SW480 (cell line): ENCODE measurements at places on chromosomes 13 and 19.

- DNase-seq: no peak
These were observed 5.4 kb upstream of the ARGLU1 start for GRCh38 chr13:106573284-106573846.

GRCh38 chr19:8259142-8259921 lies 48.8 kb downstream of the CD320 start:
- no peak for DNase-seq

DNA sequence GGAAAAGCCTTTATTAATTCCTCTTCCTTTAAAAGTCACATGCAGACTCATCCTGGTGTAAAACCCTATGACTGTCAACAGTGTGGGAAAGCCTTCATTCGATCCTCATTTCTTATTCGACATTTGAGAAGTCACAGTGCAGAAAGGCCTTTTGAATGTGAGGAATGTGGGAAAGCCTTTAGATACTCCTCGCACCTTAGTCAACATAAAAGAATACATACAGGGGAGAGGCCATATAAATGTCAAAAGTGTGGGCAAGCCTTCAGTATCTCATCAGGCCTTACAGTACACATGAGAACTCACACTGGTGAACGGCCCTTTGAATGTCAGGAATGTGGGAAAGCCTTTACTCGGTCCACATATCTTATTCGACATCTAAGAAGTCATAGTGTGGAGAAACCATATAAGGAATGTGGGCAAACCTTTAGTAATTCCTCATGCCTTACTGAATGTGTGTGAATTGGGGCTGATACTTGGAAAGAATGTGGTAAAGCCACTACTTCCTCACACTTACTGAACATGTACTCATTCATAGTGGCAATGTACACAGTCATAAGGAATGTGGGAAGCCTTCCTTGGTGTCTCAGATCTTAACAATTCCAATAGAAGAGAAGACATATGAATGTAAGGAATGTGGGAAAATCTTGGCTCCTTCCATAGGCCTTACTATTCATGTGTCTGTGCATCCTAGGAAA lies 18.8 kb downstream of the ZNF559 start:
- no peak for DNase-seq

DNA sequence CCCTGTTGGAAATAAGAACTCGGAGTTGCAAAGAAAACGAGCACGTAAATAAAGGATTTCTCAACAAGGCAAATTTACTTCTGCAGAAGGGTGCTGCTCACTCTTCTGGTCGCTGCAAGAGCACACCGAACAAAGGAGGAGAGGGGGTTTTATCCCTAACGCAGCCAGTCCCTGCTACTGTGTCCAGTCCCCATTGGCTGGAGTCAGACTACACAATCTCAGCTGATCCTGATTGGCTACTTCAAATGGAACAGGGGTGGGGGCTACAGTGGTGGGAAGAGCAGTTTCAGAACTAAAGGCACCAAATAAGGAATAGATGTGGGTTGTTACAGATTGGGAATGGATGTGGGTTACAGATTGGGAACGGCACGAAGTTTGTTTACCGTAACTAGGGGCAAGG lies 63.9 kb upstream of the MCF2L start:
- no peak for DNase-seq

DNA sequence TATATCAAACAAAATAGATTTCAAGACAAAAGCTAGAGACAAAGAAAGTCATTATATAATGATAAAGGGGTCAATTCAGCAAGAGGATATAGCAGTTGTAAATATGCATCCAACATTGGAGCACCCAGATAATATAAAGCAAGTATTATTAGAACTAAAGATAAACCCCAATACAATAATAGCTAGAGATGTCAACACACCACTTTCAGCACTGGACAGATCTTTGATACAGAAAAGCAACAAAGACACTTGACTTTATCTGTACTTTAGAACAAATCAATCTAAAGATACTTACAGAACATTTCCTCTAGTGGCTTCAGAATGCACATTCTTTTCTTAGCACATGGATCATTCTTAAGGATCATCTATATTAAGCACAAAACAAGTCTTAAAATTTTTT lies 59.1 kb upstream of the TEX29 start:
- no peak for DNase-seq

DNA sequence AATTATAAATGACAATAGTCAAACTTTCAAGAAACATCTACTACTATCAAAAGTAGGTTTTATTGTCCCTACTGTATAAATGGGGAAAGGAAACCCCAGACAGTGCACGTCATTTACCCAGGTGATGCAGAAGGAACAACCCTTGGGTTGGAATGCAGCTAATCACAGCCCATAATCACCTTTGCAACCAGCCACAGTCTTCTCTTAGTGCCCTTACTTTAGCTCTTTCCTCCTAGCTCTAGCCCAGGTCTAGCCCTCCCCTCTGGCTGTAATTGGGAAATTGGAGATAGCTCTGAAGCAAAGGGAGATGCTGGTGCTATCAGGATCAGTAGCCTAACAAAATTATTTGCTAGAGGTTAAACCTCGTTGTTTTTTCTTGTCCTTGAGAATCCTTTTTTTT lies 25.5 kb upstream of the TSC22D1 start:
- no peak for DNase-seq

GRCh38 chr19:51821456-51821855 lies 26.5 kb downstream of the FPR3 start:
- DNase-seq: no peak

DNA sequence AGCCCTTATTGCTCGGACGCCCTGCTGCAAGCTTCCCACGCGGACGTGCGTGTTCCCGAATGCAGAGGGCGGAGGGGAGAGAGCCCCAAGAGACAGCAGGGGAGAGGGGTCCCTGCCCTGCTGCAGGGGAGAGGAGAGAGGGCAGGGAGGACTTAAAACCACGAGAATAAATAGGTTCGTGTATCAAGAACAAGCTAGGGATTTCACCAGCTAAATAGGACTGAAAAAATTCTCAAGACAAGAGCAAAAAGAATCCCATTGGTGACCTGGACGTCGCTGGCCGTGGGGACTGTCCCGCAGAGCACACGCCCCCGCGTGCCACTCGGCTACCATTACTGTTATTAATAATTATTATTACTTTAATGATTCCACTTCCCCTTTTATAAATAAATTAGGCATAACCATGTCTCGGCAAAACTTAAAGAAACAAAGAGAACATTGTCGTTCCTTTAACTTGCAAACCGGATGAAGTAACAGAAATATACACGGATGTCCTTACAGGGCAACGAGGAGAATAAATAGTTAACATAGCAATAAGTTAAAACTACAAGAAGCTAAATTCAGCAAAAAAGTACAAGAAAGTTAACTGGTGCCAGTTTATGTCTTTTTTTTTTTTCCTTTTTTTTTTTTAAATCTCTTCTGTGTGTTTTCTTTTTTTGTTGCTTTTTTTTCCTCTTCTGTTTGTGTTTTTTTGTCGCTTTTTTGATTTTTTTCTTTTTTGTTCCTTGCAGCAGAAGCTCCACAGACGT lies 16.6 kb downstream of the PRKCSH start:
- DNase-seq: no peak

DNA sequence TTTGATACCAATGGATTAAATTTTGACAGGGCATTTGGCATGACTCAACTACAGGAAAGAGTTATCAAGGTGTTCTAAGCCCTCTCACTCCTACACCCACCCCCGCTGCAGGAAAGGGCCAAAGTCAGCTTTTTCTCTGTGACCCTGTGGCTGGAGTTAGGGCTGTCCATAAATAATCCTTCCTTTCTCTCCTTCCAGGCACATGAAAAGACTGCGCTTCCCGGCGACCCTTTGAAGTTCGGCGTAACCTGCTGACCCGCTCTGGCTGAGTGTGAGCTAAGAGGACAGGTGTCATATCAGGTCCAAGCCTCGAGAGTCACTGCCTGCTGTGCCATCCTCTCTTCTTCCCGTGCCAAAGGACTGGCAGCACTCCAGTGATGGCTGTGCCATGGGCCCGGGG lies 25.6 kb downstream of the ZNF114 start:
- DNase-seq: peak; percentile 83

- no peak for DNase-seq
These were observed 617.2 kb downstream of the SLITRK5 start for GRCh38 chr13:88288326-88288725.

DNA sequence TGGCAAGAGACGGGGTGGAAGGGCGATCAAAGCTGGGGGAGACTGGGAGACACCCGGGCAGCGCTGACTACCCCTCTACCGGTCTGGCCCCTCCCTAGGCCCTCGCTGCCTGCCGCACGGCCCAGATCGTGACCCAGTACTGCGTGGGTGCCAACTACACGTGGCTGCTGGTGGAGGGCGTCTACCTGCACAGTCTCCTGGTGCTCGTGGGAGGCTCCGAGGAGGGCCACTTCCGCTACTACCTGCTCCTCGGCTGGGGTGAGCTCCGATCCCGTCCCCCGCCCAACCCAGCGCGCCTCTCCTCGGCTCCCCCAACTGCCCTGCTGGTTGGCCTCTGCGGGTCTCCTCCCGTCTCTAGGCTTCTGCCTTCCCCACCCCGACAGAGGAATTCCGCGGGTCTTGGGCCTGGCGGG lies 8.8 kb downstream of the GIPR start:
- DNase-seq: peak; percentile 64

DNA sequence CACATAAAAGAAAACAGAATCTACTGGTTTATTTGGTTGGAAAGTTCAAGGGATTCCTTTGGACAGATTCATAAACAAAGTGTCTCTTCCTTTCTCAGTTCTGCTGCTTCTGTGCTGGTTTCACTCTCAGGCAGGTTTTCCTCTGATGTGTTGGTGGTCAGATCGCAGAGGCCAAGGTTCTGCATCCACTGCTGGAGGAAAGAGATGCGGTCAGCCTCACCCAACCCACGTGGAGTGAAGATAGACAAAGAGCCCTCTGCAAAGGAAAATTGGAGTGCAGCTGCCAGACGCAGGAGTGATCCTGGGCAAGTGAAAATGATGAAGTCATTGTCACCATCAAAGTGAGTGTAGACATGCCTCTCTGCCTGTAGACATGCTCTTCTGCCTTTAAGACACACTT lies 352.0 kb downstream of the TSHZ3 start:
- DNase-seq: no peak

DNA sequence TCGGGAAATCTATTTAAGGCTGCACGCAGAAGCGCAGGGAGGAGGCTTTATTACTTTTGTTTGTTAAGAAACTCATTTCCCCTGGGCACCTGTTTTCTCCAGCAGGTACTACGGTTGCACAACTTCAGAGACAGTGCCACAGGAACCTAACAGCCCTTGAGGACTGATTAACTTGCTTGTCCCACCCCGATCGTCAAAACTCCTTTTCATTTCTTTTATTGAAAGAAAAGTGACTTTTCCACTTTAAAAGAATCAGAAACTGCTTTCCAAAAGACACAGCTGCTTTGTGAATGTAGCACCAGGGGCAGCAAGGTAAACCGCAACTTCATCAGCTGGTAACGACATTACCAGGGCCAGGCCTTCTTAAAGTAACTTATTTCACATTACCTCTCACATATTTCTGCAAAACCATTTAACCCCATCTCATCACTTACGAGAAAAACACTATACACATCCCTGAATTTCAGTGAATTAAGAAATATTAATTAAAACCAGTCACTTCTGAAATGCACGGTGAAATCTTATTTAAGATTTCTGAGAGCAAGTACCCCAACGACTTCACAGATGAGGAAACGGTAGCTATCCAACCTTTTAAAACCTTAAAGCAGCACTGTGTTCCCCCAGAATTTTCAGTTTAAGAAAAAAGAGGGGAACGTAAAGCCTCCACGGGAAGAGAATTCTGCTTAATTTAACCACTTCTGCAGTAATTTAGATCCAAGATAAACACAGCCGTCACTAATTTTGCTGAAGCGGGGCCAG lies 1.4 kb downstream of the ANKRD10 start:
- DNase-seq: peak; percentile 31

DNA sequence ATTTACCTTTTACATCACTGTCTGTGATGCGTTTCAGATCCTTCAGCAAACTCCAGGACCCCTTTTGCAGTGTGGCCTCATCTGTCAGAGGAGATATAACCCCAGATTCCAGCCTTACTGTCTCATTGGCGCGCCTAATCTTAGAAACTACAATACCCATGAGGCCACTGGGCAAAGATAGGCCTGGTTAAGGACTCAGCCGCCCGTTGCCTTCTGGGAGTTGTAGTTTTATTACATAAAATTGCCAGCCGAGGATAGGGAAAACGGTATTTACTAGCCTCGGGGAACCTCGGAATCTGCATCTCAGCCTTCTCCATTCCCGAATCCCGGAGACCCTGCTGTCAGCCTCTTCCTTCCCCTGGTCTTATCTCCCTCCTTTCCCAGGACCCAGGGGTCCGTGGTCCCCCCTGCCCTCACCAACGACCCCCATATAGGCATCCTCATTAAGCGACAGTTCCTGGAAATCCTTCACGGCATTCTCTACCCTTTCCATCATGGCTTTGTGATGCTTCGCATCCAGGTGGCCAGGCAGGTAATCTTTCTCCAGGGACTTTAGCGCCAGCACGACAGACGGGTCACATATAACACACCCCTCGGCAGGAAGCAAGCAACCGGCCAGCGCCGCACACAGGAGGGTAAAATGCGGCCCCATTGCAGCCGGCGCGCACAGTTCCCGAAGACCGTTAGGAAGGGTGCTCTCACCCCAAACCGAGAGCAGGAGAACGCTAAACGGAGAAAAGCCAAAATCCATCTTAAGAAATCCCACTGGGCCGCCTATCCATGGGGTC lies 1.3 kb downstream of the IZUMO1 start:
- peak; percentile 62 for DNase-seq

GRCh38 chr19:53849237-53849676 lies 18.4 kb upstream of the MYADM start:
- DNase-seq: no peak

GRCh38 chr19:49786376-49786820 lies 19.6 kb downstream of the AP2A1 start:
- DNase-seq: peak; percentile 32

DNA sequence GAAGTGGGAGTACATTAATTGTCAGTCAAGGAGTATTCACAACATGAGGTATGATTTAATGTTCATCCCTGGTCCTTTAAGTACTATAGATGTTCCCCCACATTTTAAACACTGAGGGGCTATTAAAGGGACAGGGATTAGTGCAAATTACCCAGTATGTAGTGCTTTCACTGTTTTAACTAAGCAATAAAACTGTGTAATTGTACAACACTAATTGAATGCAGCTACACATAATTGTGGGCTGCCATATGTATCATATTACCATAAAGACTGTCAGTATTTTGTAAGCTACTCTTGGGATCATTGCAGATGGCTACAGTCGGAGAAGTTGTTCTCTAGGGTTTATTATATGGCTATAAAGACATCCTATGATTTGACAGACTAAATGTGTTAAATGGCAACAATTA lies 316.6 kb downstream of the DCLK1 start:
- no peak for DNase-seq

GRCh38 chr13:44549476-44549875 lies 26.7 kb downstream of the TSC22D1 start:
- DNase-seq: no peak
